ENCODE measurements at places on chromosomes 16 and 17. TPM values are rescaled to one million over a fixed set of nuclear protein-coding genes. Genes with fewer than 3 reads are reported as not detected.

TAF15 gene
- total RNA-seq: 283 TPM

ITGB3 gene
- 0.10 TPM for total RNA-seq

GRCh38 chr17:56909742-56910508, 3.9 kb downstream of the TRIM25 start:
- DNase-seq: no peak

DNA sequence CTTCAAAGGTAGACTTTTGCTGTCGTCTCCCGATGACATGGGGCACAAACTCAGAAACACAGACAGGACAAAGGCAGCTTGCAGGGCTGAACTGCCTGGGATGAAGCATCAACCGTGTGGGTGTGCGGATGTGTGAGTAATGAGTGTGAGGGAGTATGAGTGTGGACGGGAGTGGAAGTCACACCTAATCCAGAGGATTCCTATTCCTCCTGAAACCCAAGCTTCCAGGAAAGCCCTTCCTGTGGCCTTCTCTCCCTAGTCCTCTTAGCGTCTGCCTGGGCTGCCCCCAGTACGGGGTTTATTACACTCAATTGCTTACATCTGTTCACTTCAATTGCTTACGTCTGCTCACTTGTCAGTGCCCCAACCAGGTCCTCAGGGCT, 2.3 kb upstream of the IL4R start:
- DNase-seq: no peak
